ENCODE measurements at places on chromosomes 5 and 9.

- no peak for DNase-seq
Observed at GRCh38 chr5:74631081-74631953, 9.2 kb downstream of the ENC1 start.

GRCh38 chr9:4984171-4984620 is 876 bp upstream of the JAK2 start:
- DNase-seq = no peak

DNA sequence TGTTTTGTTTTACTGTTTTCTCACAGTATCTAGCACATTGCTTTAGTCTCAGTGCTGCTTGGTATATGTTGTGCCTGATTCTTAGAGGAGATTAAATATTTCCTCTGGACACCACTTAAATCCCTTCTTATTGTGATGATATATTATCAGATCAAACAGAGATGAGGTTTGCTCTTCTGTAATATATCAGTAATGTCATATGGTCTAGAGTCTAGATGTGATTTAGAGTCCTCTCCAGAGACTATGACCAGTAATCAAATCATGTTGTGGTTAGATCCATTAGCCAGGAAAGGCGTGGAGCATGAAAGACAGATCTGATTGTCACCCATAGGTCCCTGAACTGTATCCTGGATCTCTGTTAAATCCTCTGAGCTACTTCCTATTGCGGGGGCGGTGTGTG is 24.4 kb downstream of the CAMK4 start:
- DNase-seq = no peak

GRCh38 chr5:113250341-113250953 is 184.3 kb downstream of the TSSK1B start:
- DNase-seq = no peak

DNA sequence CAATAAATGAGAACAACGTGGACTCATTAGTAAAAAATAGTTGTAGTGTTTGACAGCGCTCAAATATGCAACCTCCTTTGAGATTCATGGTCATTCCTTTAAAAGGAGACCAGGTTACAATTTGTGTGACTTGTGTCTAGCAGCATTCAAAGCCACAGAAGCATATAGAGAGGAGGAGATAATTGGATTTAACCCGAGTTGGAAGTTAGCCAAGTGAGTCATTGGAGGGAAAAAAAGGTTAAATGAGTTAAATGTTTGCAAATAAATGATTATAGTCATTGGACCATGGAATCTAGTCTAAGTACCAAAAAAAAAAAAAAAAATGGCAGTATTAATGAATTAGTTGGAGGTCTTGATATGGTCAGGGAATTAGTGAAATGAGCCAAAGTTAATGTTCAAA is 90.9 kb downstream of the ITGA1 start:
- DNase-seq = no peak

DNA sequence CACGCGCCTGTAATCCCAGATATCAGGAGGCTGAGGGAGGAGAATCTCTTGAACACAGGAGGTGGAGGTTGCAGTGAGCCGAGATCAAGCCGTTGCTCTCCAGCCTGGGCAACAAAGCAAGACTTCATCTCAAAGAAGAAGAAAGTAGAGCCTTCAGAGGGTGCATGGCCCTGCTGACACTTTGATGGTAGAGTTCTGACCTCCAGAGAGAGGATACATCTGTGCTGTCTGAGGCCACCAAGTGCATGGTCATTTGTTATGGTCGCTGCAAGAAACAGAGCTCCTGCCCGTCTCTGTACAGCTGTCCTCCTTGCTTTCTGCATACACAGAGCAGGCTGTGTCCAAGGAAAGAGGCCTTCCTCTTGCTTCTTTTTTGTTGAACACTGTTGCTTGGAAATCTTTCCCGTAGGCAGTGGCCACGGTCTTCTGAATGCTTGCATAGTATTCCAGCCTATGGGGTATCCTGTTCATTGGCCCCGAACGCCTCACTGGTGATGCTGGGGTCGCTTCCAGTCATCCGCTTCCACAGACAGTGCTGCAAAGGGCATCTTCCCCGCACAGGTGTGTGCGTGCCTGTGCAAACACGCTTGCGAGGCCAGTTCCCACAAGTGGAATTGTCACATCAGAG is 36.8 kb upstream of the UNC5A start:
- no peak for DNase-seq

DNA sequence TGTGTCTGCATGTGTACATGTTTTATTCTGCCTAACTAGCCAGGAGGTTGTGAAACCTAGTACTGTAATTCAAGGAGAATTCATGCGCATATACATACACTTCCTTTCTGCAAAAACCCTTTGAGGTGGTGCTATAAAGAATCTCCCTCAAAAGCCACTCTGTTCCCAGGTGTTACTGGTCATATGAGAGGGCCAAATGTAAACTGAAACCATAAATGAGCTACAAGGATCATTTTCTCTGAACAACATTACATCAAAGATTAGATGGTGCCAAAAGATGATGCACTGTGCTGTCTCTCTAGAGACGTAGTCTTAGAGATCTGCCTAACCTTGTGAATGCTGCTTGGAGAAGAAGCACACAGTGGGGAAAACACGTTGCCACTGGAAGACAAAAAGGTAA is 15.7 kb downstream of the NREP start:
- no peak for DNase-seq

DNA sequence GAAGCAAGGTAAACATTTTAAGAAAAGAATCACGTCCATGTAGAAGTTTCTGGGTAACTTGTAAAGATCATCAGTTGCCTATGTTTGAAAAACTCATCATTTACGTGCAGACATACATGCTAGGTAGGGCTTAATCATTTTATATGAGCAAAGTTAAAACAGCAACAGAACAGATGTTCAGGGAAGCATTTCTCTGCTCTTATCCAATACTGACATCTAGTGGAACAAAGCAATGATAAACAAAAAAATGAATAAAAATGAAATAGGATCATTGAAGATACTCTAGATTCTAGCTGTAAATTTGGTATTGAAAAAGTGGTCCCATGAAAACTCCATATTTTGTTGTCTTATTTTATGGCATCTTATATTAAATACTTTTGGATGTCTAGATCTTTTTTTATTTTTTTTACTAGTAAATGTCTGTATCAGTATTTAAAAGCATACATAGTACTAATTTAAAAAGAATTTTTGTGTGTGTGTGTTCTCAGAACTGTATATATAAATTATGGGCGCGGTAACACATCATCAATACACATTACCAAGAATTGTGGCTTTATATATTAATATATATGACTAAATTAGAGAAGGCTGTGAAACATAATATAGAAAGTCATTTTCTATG is 1050.2 kb downstream of the CDH12 start:
- DNase-seq = no peak

DNA sequence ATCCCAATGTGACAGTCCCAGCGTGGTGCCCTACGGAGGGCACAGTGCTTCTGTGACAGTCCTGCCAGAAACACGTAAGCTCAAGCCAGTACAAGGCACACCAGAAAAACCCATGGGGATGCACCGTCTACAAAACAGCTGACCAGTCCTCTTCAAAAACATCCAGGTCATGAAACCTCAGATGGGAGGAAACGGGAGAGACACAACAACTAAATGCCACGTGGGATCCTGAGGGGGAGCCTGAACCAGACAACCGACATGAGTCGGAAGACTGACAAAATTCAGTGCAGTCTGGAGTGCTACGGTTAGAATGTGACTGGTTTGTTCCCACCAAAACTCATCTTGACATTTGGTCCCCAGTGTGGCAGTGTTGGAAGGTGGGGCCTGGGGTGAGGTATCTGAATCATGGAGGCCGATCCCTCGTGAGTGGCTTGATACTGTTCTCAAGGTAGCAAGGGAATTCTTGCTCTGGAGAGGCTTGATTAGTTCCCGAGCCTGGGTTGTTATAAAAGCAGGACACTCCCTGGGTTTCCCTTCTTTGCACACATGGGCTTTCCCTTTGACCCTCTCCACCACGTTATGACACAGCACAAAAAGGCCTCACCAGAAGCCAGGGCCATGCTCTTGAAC is 55.4 kb downstream of the ADAMTS2 start:
- no peak for DNase-seq

- no peak for DNase-seq
Observed at GRCh38 chr5:171397190-171397589, 9.5 kb downstream of the NPM1 start.

DNA sequence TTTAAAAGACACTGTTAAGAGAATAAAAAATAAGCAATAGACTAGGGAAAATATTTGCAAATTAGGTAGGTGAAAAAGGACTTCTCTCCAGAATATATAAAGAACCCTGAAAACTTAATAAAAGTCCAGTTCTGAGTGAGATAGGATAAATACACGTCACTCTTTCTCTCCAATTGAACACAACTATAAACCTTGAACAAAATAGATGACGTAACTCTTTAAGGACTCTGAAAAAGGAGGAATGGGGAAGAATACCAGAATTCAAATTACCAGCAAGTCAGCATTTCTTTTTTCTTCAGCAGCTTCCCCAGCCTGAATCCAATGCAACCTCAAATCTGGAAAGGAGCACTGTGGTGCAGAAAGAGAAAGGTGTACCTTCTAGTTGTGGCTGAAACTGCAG is 6.8 kb upstream of the WDR41 start:
- no peak for DNase-seq

GRCh38 chr5:75006865-75007822 is 45.2 kb downstream of the GCNT4 start:
- DNase-seq = no peak

- no peak for DNase-seq
Observed at GRCh38 chr5:144028058-144028457, 142.4 kb downstream of the YIPF5 start.

DNA sequence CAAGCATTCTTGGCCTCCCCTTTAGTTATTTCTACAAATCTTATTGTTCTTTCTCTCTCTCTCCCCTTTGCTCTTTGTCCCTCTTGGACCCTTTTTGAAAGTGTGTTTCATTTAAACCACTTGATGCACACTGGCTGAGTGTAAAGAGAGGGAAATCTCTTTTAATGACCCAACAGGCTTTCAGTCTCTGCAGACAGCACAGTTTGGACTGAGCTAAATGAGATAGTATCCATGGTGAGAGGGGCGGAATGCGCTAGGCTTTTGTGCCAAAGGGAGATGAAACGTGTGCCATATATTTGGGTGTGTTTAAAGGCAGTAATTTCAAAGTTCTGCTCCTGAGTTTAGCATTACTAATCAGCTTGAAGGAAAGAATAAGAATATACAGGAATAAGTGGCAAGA is 184.9 kb downstream of the PCSK1 start:
- no peak for DNase-seq

GRCh38 chr9:76425677-76426453 is 31.6 kb upstream of the RFK start:
- no peak for DNase-seq

- DNase-seq = no peak
Observed at GRCh38 chr5:170747851-170748250, 35.7 kb upstream of the GABRP start.
